ENCODE measurements at places on chromosomes 4 and X.

DNA sequence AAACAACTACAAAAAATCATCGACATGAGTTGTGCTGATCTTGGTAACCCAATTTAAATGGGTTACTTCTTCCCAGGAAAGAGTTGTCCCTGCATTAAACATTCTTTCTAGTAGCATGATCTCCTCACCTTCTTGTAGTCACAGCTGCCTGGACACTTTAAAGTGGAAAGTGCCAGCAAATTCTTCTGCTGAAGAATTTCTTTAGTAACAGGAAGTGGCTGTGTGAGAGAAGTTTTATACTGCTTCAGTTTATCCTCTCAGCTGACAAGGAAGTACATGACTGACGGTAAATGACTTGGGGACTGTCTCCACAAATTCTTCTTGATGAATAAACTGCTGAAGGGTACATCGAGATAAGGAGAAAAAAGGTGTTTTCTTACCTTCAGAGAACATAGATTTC lies 18.2 kb upstream of the TNIP3 start:
- no peak for DNase-seq

DNA sequence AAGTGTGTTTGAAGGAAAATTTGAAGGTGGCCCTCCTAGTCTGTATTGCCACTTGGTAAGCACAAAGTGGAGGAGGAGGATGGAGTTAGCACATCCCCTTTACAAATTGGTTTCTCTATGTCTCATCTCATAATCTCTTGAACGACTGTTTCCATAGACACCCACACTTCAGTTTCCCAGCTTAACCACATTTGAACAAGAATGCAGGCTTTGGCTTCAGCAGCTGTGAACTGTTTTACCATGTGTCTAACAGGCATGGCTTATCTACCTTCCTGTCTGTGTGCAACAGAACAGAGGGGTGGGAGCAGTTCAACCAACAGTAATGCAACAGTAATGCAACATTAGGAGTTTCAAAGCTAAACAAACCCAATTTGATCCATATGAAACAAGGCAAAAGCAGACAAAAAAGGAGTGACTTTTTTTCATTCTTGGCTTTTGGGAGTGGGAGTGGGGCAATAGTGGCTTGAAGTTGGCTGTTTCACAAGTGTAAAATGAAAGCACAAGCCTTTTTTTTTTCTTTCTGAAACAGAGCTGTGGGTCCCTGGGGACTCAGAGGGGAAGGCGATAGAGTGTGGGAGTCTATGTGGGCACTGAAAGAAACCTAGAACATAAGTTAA lies 108.0 kb downstream of the ITM2A start:
- DNase-seq, result no peak

- DNase-seq, result no peak
Measured at GRCh38 chr4:172725581-172725980, 443.0 kb upstream of the GALNT7 start.

- DNase-seq, result no peak
Measured at GRCh38 chr4:78689261-78689660, 86.9 kb upstream of the BMP2K start.

DNA sequence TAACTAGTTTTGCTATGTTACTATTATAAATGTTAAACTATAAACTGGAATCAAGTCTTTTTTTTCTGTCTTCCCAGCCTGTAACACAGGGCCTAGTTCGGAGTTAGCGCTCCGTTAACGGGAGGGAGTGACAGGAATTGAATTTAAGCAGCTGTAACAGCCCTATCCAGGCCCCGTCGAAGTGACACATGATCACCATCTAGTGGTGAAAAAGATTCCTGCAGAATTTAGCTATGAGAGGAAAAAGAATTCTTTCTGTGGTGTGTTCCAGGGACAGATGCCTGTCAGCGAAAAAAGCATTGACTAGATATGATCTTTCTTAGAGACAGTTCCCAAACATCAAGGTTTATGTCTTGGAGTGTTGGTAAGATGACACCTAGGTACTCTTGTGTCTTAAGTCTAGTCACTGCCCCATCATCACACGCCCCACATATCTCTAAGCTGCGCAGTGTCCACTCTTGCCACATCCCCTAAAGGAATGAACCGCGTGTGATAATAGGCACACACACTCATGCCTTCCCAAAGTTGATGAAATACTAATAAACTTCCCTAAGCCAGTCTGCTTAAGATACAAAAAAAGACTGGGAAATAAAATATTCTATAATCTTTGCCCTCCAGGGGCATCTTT lies 2.1 kb downstream of the GAB3 start:
- DNase-seq, result no peak
